DMS53 (cell line): ENCODE measurements at places on chromosomes 13 and 19.

- no peak for DNase-seq
Observed at GRCh38 chr13:86425170-86425815, 626.1 kb upstream of the SLITRK6 start.

DNA sequence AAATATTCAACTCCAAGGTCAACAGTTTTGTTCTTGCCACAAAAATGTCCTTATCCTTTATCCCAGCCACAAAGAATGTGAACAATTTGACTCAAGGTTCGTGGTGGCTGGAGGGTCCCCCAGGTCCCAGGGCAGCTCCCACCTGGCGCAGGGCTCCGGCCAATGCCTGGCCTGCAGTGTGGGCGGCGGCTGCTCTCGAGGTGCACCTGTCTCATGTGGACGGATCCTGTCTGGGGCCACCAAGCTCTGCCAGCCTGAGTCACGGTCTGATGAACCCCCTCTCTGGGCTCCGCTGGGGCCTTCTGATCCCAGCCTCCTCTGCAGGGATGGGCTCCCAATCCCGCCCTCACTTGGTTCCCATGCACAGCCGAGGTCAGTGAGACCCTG is 49.4 kb downstream of the GAS6 start:
- DNase-seq, result peak; percentile 7

GRCh38 chr13:114078461-114079451 is 53.7 kb downstream of the RASA3 start:
- DNase-seq, result peak; percentile 10

GRCh38 chr19:34452723-34453122 is 24.5 kb downstream of the UBA2 start:
- no peak for DNase-seq

- DNase-seq, result peak; percentile 0
Observed at GRCh38 chr13:70353096-70353495, 244.8 kb upstream of the KLHL1 start.

DNA sequence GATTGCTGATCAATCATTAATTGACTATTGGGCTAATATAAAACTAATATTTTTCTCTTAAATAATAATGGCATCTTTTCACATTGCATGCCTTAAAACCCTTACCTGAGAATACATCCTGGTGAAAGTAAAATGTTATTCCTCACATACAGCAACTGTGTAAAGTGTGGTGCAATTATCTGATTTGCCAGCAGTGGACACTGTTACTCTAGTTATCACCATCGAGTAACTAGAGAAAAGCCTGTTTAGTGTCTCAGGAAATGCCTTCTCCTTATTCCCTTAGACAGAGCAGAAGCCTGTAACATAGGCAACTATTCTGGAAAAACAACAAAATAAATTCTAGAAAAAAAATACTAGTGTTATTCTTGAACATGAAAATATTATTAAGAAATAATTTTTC is 459.8 kb downstream of the FGF14 start:
- peak; percentile 60 for DNase-seq

DNA sequence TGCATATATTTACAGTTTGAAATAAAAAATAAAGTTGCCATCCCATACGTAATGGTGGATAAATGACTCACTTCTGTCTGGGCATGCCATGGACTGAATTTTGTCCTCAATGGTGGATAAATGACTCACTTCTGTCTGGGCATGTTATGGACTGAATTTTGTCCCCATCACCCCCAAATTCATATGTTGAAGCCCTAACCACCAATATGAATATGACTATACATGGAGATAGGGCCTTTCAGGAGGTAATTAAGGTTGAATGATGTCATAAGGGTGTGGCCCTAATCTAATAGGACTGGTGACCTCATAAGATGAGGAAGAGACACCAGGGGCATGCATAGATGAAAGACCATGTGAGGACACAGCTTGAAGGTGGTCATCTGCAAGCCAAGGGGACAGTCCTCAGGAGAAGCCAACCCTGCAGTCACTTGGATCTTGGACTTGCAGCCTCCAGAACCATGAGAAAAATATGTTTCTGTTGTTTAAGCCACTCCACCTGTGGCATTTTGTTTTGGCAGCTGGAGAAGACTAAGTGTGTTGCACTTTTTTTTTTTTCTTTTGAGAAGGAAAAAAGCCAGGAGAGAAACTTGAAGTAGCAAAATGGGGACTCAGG is 41.8 kb downstream of the RFC3 start:
- DNase-seq, result no peak

DNA sequence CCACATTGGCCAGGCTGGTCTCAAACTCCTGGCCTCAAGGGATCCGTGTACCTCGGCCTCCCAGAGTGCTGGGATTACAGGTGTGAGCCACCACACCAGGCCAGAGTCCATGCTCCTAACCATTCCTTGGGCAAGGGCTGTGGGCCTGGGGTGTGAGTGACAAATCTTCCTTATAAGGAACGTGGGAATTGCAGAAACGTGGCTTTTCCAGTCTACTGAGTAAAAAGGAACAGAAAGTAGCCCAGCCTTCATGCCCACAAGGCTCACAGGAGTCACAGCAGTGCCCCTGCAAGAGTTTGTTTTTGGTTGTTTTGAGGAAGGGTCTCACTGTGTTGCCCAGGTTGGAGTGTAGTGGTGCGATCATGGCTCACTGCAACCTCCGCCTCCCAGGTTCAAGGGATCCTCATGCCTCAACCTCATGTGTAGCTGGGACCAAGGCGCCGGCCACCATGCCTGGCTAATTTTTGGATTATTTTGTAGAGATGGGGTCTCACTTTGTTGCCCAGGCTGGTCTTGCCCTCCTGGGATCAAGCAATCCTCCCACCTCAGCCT is 5.1 kb downstream of the MYPOP start:
- DNase-seq, result no peak

- peak; percentile 78 for DNase-seq
Observed at GRCh38 chr19:48746738-48747575, at the start of gene IZUMO1. Gene IZUMO1 (minus strand): TSS chr19:48746909. CDS start chr19:48745859, 1,050 bp downstream.

DNA sequence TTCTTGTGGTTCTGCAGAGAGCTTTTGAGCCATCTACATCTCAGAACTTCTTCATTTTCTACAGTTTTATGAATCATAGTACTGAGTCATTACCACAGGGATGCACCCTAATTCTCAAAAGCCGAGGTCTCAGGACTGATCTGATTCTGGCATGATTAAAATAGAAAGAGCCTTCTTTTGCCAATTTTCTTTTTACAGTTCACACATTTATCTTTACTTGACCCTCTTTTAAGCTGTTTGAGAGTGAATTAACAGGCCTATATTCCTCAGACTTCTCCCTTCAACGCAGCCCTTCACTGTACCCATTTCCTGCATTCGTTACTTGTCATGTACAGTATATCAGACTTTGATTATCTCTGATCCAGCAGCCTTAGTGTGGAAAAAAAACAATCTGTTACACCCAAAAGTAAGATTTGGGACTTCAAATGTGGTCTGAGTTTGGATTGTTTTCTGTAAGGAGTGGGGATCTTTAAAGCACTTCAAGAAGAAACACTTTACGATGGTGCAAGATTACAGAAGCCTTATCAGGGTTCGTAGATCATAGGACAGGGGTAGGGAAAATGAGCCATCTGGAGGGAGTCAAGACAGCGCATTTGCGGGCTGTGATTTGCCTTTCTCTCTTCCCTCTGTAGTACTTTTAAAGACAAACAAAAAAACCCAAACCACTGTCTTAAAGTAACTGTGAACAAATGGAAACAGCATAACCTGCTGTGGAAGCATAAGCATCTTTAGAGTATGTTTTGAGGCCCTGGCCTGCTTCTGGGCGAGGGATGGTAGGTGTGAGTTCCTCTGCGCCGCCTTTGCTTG is 15.3 kb upstream of the GPR183 start:
- no peak for DNase-seq

DNA sequence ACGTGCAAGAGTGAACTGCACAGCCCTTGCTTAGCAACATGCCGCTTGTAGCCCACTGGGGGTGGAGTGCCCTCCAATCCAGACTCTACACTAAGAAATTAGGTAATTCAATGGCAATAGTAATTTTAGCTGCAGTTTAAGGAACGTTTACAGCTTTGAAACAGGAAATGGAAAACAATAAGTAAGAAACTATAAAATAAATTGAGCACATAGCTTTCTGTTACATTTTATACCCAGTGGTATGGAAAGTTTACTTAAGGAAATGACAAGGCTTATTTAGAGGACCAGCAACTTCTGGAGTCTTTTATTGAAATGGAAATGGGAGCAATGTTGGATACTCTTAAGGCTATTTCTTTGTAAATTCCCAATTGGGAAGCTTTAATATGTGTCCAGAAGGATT is 373.2 kb downstream of the KCNRG start:
- no peak for DNase-seq

- peak; percentile 28 for DNase-seq
Observed at GRCh38 chr19:14632286-14632685, 42.4 kb downstream of the ADGRE3 start.

- no peak for DNase-seq
Observed at GRCh38 chr13:20727856-20728255, 24.4 kb downstream of the IL17D start.

GRCh38 chr19:3142781-3143337 is 7.0 kb downstream of the GNA15 start:
- no peak for DNase-seq

DNA sequence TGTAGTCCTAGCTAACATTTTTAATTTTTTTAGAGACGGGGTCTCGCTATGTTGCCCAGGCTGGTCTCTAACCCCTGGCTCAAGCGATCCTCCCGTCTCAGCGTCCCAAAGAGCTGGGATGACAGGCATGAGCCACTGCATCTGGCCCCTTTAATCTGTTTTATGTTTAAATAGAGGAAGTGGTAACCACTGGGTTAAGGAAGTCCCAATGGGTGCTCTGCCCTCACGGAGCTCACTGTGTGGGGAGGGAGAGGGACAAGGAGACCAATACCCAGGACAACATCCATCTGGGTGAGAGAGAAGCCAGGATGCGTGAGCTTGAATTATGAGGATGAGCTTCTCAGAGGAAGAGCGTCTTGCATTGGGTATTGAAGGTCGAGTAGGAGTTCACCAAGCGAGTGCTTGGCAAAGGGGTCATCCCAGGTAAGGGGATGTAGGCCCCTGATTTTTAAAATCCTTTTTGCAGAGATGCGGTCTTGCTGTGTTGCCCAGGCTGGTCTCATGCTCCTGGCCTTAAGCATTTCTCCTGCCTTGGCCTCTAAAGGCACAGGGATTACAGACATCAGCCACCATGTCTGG is 13.8 kb downstream of the YJU2 start:
- no peak for DNase-seq

GRCh38 chr13:71880753-71881541 is 13.9 kb upstream of the DACH1 start:
- no peak for DNase-seq

- no peak for DNase-seq
Observed at GRCh38 chr13:99297331-99297730, 9.9 kb downstream of the GPR183 start.

- DNase-seq, result no peak
Observed at GRCh38 chr13:80237646-80238045, 103.3 kb downstream of the SPRY2 start.

DNA sequence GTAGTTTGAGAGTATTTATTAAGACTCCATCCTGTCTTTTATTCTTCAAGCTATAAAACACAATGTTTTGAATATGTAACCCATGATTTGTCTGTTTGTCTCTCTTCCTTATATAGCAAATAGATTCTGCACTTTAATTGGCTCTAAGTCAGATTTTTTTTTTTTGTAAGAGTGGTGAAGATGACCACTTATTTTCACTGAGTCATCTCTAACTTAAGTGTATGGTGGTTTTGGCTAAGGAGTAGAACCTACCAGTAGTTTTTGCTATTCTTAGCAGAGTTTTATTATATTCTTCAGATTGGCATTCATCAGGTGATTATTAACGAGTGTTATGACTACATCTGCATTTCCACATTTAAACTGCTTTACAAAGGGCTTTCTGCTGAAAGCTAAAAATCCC is 194.7 kb downstream of the LMO7 start:
- no peak for DNase-seq

GRCh38 chr19:13281567-13282291 is 131.5 kb downstream of the IER2 start:
- DNase-seq, result no peak

DNA sequence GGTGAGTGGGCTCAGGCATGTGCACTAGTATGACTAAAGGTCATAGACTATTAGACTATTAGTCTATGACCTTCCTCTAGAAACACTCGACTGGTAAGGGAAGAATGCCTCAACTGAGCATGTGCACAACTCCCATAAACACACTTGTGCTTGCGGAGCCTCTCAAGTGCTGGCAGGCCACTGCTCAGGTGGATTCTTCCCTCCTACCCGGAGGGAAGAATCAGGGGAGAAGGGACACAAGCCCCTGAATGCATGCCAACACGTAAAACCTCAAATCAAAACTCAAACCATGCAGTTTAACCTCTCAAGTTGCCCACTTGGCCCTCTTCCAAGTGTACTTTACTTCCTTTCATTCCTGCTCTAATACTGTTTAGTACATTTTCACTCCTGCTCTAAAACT is 287.6 kb upstream of the SGCG start:
- DNase-seq, result peak; percentile 56

GRCh38 chr13:42272115-42272803 is at the start of gene AKAP11:
Gene AKAP11 (plus strand): TSS chr13:42272152. CDS start chr13:42286349, 14,197 bp downstream.
- DNase-seq, result peak; percentile 79

GRCh38 chr13:37448153-37448552 is 150.4 kb downstream of the POSTN start:
- no peak for DNase-seq

DNA sequence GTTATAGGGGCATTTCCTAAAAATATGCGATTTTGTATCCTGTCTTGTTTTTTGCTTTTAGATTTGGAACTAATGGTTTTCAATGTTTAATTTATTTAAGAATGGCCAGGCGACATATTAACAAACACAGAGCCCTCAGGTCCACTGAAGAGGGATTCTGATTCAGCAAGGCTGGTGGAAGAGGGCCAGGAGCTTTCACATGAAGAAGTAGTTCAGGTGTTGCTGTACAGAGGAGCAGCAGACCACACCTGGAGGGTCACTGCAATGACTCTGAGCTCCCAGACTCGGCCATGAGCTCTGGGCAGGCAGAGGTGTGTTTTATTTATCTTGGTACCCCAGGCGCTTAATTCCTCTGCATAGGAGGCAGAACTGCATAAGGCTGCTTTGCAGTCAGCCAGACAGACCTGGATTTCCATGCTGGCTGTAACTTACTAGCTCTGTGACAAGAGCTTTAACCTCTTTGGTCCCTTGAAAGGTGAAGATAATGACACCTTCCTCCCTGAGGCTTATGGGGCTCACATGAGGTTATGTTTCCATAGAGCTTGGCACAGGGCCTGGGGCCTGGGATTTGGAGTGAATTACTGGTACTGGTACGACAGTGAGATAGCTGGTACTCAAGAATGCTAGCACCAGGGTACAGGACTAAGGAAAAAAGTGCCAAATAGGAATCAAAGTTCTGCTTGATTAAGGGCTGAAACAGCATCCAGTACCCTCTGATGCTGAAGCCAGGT is 184.7 kb downstream of the OXGR1 start:
- DNase-seq, result no peak

GRCh38 chr19:3866910-3867638 is 1.8 kb downstream of the ZFR2 start:
- no peak for DNase-seq

DNA sequence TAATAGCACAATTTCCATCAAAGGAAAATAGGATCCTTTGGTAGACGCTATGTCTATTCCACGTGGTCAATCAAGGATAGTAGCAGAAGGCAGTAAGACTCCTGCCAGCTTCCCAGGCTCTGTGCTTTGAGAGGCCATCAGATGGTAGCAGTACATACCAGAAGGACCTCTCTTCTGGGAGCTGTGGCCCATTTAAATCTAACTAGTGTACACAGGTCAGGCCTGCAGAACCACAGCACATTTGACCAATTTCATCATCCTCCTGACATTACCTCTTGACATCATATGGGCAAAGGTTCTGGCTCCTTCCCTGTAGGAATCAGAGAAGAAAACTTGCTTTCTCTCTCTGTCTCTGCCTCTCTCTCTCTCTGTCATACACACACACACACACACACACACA is 229.6 kb upstream of the HTR2A start:
- peak; percentile 60 for DNase-seq

- DNase-seq, result no peak
Observed at GRCh38 chr19:2424686-2425621, 2.4 kb downstream of the TIMM13 start.
